Foreskin melanocyte (primary cell): ENCODE measurements at places on chromosomes 5 and 9.

- DNase-seq: no peak
Observed at GRCh38 chr5:43967165-43967564, 364.2 kb downstream of the NNT start.

DNA sequence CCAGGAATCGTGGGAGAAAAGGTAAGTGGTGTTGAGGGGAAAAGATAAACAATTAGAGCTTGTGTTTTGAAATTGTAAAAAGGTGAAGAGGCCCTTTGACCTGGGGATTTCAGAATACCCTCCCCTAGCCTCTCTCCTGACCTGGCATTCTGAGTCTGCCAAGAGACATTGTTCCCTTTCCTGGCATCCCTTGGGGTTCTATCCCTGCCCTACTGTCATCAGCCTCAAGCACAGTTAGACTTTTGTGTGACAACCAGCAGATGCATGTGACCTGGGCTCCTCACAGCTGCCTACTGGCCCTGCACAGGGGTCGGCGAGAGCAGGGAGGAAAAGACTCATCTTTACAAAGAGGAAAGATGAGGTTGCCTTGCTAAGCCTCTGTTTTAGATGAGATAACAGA lies 72.2 kb upstream of the ORM1 start:
- DNase-seq: no peak

DNA sequence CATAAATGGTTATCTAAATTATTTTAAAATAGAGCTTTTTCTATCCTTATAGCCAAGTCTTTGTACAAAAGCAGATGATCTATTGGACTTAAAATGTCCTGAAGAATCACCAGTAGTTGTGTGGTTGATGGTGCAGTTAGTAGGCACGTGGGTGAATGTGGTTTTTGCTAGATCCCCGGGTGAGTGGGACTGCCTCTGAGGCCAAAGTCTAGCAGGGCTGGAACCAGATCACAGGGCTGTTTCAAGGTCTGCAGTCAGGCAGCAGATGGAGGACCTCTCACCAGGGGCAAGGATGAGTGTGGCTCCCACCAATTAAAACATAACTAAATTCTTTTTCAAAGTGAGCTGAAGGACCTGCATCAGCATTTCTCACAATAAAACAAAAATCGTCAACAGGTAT lies 604.7 kb upstream of the FTMT start:
- DNase-seq: no peak

GRCh38 chr9:99818500-99818899 lies 3.2 kb upstream of the NR4A3 start:
- peak; percentile 58 for DNase-seq

- no peak for DNase-seq
Observed at GRCh38 chr9:86175743-86176456, 76.5 kb upstream of the GOLM1 start.

- no peak for DNase-seq
Observed at GRCh38 chr9:120289990-120290975, 289.7 kb downstream of the CDK5RAP2 start.

GRCh38 chr9:37992924-37993349 lies 76.1 kb downstream of the SHB start:
- peak; percentile 22 for DNase-seq

GRCh38 chr5:86570427-86571083 lies 47.2 kb upstream of the COX7C start:
- no peak for DNase-seq

DNA sequence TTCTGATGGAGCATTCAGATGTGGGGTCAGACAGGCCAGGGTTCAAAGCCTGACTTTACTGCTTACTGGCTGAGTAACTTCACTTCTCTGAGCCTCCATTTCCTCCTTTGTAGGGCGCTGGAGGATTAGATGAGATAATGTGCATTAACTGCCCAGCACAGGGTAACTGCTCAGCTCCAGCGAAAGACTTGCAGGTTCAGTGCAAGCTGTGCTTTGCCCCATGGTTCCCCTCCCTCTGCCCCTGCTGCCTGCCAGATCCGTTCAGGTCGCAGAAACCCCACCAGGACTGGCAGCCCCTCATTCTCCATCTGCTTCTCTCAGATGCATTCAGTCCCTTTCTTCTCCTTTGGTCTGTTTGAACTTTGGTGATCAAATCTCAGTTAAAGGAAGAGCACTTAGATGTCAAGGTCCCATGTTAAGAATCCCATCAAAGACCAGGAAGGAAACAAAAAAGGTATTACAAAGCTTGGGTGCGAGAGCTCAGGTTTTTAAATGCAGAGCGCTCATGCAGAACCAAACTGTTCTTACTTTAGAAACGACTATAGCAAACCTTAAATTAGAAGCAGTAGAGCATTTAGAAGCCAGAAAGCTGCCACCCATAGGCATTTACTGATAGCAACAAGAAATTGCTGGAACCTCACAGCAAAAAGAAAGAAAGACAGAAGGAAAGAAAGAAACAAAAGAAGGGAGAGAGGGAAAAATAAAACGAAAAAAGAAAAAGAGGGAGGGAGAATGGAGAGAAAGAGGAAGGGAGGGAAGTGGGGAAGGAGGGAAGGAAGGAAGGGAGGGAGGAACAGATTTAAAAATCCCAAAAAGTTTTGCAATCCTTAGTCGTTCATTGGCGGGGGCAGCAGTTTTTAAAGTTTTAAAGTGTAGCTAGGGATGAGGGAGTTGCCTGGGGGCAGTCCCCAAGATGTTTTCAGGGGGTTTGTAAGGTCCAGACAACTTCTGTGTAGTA lies 23.5 kb downstream of the AFAP1L1 start:
- no peak for DNase-seq

GRCh38 chr5:145585-146323 lies 45.5 kb upstream of the LRRC14B start:
- DNase-seq: no peak

- peak; percentile 46 for DNase-seq
Observed at GRCh38 chr9:4955836-4956235, 29.2 kb upstream of the JAK2 start.

DNA sequence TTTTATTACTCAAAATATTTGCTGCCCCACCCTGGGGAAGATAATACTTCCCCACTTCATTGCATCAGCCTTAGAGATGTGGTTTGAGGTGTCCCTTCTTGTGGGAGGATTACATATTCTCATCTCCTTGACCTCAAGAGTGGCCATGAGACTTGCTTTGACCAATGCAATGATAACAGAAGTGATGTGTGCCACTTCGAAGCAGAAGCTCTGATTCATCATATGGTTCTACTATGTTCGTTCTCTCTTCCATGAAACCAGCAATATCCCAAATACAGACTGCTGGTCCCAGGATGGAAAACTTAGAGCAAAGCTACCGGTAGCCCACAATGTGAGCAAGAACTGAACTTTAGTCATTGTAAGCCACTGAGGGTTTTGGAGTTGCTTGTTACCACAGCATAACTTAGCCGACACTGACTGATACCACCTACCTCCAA lies 92.0 kb downstream of the THBS4 start:
- no peak for DNase-seq

GRCh38 chr9:128575916-128576315 lies 23.5 kb downstream of the SPTAN1 start:
- no peak for DNase-seq

DNA sequence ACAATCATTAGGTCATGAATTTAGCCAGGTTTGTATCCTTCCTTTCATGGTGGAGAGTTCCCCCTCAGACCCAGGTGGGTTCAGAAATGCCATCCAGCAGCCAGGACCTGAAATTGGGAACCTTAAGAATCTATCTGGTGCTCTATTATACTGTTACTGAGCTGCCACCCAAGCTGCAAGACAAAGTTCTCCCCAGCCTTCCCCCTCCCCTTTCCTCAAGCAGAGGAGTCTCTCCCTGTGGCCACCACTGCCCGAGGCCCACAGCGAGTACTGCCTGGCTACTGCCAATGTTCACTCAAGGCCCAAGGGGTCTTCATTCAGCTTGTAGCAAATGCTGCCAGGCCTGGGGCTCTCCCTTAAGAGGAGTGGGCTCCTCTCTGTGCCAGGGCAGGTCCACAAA lies 133.8 kb downstream of the TMEM38B start:
- DNase-seq: no peak

- DNase-seq: no peak
Observed at GRCh38 chr9:3962496-3962895, 337.4 kb downstream of the GLIS3 start.

DNA sequence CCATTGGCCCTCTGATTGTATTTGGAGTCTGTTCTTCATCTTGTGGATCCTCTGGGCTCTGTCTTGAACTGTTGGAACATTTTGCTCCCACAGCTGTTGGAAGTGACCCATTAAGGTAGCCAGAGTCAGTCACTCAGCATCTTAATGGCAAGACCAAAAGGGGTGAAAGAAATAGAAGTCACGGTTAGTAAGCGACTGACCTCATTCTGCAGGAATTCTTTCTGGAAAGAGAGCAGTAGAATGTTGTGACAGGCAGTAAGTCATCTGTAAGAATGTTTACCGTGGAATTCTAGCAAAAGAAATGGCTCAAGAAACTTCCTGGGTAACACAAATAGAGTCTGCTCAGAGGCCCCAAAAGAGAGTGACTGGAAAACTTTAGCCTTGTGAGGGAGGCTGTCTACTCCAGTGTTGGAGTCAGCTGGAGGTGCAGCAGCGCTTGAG lies 28.6 kb upstream of the TNC start:
- DNase-seq: no peak

DNA sequence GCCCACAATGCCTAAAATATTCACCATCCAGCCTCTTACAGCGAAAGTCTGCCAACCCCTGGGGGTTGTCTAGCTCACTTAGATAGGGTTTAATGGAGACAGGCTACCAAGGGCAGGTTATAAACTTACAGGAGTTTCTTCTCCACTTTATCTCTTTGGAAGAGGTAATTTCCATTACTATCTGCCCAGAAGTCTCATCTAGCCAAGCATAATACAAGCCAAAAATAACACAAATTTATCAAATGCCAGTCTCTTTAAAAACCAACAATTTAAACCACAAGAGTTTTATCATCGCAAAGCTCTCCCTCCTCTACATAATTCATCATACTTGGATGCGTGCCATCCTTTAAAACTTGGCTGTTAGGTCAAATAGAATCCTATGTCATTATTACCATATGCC lies 6.2 kb downstream of the RBM22 start:
- DNase-seq: no peak
